ENCODE measurements at places on chromosomes 5 and 9. TPM values are rescaled to one million over a fixed set of nuclear protein-coding genes. Genes with fewer than 3 reads are reported as not detected.

GRCh38 chr9:109817846-109818472 is 38.0 kb downstream of the PALM2AKAP2 start:
- H3K36me3 ChIP-seq = no peaks in the 10 kb centered on the region
- DNase-seq = peak; percentile 67
- H3K4me1 ChIP-seq = no peaks in the 10 kb centered on the region
- H3K27me3 ChIP-seq = peaks cover 16% of the 10 kb centered on the region
- H3K27ac ChIP-seq = no peak overlapping the region

The MYORG gene
- 2.2 TPM for total RNA-seq

- H3K36me3 ChIP-seq = no peaks in the 10 kb centered on the region
- peaks cover 4% of the 10 kb centered on the region for H3K27me3 ChIP-seq
- no peaks in the 10 kb centered on the region for H3K4me1 ChIP-seq
- H3K4me3 ChIP-seq = no peak overlapping the region
Observed at GRCh38 chr9:99294850-99295461, 72.9 kb downstream of the SEC61B start.

DNA sequence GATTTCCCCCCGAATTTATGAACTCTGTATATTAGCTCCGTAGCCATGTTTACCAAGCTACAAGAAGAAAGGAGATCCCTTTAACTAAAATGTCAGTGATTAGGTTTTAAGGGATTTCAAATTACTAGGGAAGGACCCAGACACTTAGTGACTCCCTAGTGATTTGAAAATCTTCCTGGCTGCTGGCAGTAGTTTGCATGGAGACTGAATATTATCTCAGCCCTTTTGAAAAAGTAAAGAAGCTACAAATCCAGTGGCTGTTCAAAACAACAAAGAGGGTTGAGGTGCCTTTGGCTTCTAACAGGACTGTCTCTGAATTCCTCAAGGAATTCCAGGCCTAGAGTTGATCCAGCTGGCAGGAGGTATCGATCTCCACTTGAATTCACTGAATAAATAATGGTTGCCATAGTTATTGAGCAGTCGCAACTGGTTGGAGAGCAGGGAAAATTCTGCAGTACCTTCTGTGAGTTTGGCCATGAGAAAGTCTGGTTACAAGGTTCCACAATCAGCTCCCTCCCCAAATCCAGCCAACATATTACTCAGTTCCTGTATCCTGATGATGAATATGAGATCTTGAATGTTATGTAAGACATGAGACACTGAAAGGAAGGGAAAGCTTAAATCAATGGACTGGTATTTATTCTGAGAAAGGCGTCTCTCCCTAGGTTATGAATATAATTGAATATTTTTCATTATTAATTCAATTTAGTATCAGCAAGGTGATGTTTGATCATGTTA is 37.7 kb downstream of the NR4A3 start:
- no peak overlapping the region for H3K4me3 ChIP-seq
- no peaks in the 10 kb centered on the region for H3K4me1 ChIP-seq
- H3K27ac ChIP-seq = no peak overlapping the region
- no peaks in the 10 kb centered on the region for H3K27me3 ChIP-seq
- DNase-seq = no peak
- H3K36me3 ChIP-seq = peaks cover 44% of the 10 kb centered on the region

GRCh38 chr5:168875832-168876231 is 296.7 kb upstream of the PANK3 start:
- H3K4me1 ChIP-seq = peaks cover 5% of the 10 kb centered on the region
- no peaks in the 10 kb centered on the region for H3K36me3 ChIP-seq
- no peak overlapping the region for H3K4me3 ChIP-seq
- DNase-seq = no peak

The SLC23A1 gene
- 0.43 TPM for total RNA-seq

The OGN gene
- total RNA-seq = not detected

The ANKRD18A gene
- 6.4 TPM for total RNA-seq

DNA sequence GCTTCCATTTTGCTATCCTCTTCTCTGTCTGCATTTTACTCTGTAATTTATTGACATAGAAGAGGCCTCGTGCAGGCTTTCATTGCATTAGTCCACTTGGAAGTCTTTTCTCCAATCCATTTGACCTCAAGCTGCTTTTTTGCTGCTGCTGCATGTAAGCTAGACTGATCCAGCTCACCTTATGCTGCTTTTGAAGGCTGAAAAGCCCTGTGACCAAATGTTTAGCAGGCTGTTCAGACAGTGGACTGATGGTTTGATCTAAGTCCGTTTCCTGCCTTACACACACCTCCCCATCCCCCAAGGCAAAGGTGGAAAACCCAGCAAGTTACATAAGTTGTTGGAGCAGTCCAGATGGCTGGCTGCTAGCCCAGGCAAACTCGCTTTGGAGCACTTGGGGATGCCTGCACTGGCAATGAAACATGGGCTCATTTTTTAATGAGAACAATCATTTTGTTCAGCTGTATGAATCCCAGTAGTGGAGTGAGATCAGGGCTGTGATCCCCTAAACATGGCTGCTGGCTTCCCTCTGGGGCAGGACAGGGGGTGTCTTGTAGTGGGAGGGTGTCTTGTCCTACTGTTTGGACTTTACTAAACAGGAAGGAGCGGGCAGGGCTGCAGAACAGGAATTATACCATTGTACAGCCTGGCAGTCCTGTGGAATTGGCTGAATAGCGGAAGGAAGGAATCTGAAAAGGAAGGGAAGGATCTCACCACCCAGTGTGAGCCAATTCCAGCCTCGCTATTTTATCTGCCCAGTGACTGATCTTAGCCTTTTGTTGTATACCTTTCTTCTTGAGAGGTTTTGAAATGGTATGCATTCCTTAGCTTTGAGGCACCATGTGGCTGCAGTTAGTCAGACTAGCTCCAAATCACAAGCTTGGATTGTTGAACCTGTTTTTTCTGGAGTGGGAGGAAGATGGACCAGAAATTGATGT is 212.0 kb downstream of the ARHGAP26 start:
- peaks cover 7% of the 10 kb centered on the region for H3K36me3 ChIP-seq
- no peaks in the 10 kb centered on the region for H3K27me3 ChIP-seq
- DNase-seq = no peak
- H3K4me3 ChIP-seq = no peak overlapping the region
- H3K4me1 ChIP-seq = peaks cover 38% of the 10 kb centered on the region

- H3K27me3 ChIP-seq = peaks cover 6% of the 10 kb centered on the region
- H3K36me3 ChIP-seq = no peaks in the 10 kb centered on the region
Observed at GRCh38 chr5:116719106-116719505, 144.5 kb upstream of the SEMA6A start.

- H3K36me3 ChIP-seq = peaks cover 50% of the 10 kb centered on the region
- no peak overlapping the region for H3K4me3 ChIP-seq
- H3K27ac ChIP-seq = peak overlapping the region; percentile 33
- H3K4me1 ChIP-seq = peaks cover 50% of the 10 kb centered on the region
Observed at GRCh38 chr5:179767496-179768100, 26.2 kb upstream of the LTC4S start.

GRCh38 chr5:131581702-131582101 is 53.3 kb downstream of the RAPGEF6 start:
- peaks cover 38% of the 10 kb centered on the region for H3K4me1 ChIP-seq
- H3K27ac ChIP-seq = no peak overlapping the region
- H3K36me3 ChIP-seq = peaks cover 39% of the 10 kb centered on the region
- no peak for DNase-seq
- H3K4me3 ChIP-seq = no peak overlapping the region

- H3K4me1 ChIP-seq = no peaks in the 10 kb centered on the region
- H3K27me3 ChIP-seq = no peaks in the 10 kb centered on the region
- H3K4me3 ChIP-seq = no peak overlapping the region
- no peaks in the 10 kb centered on the region for H3K36me3 ChIP-seq
Observed at GRCh38 chr5:51194671-51195070, 188.6 kb upstream of the ISL1 start.

DNA sequence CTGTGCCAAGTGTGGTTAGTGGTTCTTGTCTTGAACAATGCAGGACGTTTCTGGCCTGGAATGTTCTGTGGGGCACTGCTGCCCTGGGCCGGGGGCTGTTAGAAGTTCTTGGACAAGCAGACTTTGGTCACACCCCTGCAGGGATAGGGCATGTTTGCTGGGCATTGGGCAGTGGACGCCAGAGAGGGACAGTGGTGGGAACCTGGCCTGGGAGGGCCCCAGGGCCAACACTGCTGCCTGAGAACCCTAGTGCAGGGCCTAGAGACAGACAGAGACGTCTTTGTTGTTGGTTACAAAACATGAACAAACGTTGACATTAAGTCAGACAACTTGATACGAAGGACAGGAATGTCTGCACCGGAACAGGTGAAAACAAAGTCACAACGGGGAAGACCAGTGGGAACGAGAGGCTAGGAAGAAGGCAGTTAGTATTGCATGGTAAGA is 57.0 kb downstream of the WNK2 start:
- H3K4me3 ChIP-seq = no peak overlapping the region
- H3K27me3 ChIP-seq = no peaks in the 10 kb centered on the region
- H3K36me3 ChIP-seq = no peaks in the 10 kb centered on the region
- DNase-seq = no peak
- no peak overlapping the region for H3K27ac ChIP-seq

The CCDC152 gene
- 13.2 TPM for total RNA-seq

DNA sequence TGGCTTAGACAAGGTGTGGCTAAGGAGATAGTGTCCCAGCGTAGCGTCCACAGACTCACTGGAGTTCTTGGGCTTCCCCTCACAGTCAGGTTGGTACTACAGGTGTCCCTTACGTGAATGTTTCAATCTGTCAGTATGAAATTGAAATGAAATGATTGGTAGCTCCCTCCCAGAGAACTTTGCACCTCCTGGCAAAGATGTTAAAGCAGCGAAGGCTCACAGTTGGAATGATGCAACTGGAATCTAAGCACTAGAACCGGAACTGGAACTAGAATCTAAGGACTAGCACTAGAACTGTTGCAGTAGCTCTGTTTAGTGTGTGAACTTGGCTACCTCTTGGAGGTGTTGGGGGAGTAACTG is 1.1 kb downstream of the SLC31A1 start:
- no peak for DNase-seq
- H3K36me3 ChIP-seq = peaks cover 4% of the 10 kb centered on the region
- peak overlapping the region; percentile 89 for H3K4me3 ChIP-seq
- H3K27me3 ChIP-seq = no peaks in the 10 kb centered on the region
- peak overlapping the region; percentile 93 for H3K27ac ChIP-seq
